Fibroblast of villous mesenchyme (primary cell): ENCODE measurements at places on chromosomes 2 and 18. TPM values are rescaled to one million over a fixed set of nuclear protein-coding genes. Genes with fewer than 3 reads are reported as not detected.

The IL37 gene
- 0.32 TPM in 1 of 2 replicates, not detected in the other for total RNA-seq

The WDFY1 gene
- total RNA-seq: 113 and 152 TPM in 2 replicates

The TSPYL6 gene
- not detected in 2 replicates for total RNA-seq

The IL36G gene
- not detected in 2 replicates for total RNA-seq

The PTPRN gene
- 0.86 and 0.97 TPM in 2 replicates for total RNA-seq

The SFTPB gene
- total RNA-seq: not detected in 2 replicates

The TMEM37 gene
- 0.64 and 1.3 TPM in 2 replicates for total RNA-seq

The TRIM43 gene
- total RNA-seq: under 0.01 TPM in 1 of 2 replicates, not detected in the other

The RFX8 gene
- total RNA-seq: 0.97 and 1.7 TPM in 2 replicates

The CTLA4 gene
- not detected in 2 replicates for total RNA-seq

The OR6B2 gene
- not detected in 2 replicates for total RNA-seq

The TRABD2A gene
- total RNA-seq: 1.3 and 1.7 TPM in 2 replicates

The NETO1 gene
- total RNA-seq: 0.64 and 5.6 TPM in 2 replicates

The TRAK2 gene
- 46.4 and 51.0 TPM in 2 replicates for total RNA-seq

The HTRA2 gene
- 36.7 and 40.2 TPM in 2 replicates for total RNA-seq

The PLGLB1 gene
- 0.32 and 3.0 TPM in 2 replicates for total RNA-seq

The TBR1 gene
- under 0.01 TPM in 1 of 2 replicates, not detected in the other for total RNA-seq

The QPCT gene
- total RNA-seq: 27.1 and 47.5 TPM in 2 replicates

The DYNAP gene
- not detected in 2 replicates for total RNA-seq

The SMPD4 gene
- total RNA-seq: 20.3 TPM in 2 replicates

The SLC11A1 gene
- under 0.01 and 0.43 TPM in 2 replicates for total RNA-seq

The SOWAHC gene
- 9.3 and 10.8 TPM in 2 replicates for total RNA-seq

The G6PC2 gene
- not detected in 2 replicates for total RNA-seq

The TEKT4 gene
- total RNA-seq: not detected in 2 replicates

The TM4SF20 gene
- total RNA-seq: under 0.01 TPM in 1 of 2 replicates, not detected in the other

The DNER gene
- total RNA-seq: 0.32 and 0.86 TPM in 2 replicates

The TMX3 gene
- total RNA-seq: 115 and 152 TPM in 2 replicates

The SPDYA gene
- total RNA-seq: 0.97 and 1.3 TPM in 2 replicates

The CYP1B1 gene
- 6.5 and 9.3 TPM in 2 replicates for total RNA-seq

The SETBP1 gene
- total RNA-seq: 2.6 and 2.9 TPM in 2 replicates

The NDUFV2 gene
- 115 and 127 TPM in 2 replicates for total RNA-seq

The MYO1B gene
- 137 and 177 TPM in 2 replicates for total RNA-seq

The CRYGA gene
- total RNA-seq: not detected in 2 replicates

The CAPN14 gene
- total RNA-seq: under 0.01 TPM in 2 replicates
